ENCODE measurements at places on chromosomes 13 and 19.

DNA sequence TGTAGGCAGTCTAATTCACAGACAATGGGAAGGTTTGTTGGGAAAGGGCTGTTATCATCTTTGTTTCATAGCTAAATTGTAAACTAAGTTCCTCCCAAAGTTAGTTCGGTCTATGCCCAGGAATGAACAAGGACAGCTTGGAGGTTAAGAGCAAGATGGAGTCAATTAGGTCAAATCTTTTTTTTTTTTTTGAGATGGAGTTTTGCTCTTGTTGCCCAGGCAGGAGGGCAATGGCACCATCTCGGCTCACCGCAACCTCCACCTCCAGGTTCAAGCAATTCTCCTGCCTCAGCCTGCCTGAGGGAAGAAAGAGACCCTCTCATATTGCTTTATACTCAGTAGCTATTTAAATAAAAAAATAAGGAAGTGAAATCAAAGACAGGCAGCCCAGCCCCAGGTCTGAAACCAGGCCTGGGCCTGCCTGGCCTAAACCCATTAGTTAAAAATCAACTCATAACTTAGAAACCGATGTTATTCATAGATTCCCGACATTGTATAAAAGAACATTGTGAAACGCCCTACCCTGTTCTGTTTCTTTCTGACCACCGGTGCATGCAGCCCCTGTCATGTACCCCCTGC is 297.4 kb upstream of the SGCG start:
- DNase-seq: no peak

DNA sequence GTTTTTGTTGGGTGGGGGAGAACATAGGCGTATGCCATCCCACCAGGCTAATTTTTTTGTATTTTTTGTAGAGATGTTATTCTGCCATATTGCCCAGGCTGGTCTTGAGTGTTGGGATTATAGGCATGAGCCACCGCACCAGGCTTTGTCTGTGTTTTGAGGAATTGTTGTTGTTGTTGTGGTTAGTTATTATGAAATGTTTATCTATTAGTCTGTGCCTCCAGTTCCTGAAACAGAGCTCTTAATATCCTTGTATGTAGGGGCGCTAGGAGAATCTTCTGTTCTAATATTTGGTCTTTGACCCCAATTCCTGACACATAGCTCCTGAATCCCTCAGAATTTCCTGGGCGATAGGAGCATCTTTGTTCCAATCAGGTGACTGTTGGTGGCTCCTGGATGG is 5.6 kb upstream of the LATS2 start:
- DNase-seq: no peak

DNA sequence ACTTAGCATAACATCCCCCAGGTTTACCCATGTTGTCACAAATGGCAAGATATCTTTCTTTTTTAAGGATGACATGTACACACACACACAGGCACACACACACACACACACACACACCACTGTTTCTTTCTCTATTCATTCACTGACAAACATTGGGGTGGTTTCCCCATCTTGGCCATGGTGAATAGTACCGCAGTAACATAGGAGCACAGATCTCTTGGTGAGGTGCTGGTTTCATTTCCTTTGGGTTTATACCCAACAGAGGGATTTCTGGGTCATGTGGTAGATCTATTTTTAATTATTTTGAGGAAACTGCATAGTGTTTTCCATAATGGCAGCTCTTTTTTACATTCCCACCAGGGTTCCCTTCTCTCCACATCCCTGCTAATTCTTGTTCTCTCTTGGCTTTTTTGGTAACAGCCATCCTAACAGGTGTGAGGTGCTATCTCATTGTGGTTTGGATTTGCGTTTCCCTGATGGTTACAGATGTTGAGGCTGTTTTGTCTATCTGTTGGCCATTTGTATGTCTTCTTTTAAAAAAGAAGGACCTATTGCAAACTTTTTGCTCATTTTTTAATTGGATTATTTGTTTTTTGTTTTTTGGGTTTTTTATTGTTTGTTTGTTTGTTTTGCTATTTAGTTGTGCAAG is 251.7 kb upstream of the IRS2 start:
- no peak for DNase-seq

DNA sequence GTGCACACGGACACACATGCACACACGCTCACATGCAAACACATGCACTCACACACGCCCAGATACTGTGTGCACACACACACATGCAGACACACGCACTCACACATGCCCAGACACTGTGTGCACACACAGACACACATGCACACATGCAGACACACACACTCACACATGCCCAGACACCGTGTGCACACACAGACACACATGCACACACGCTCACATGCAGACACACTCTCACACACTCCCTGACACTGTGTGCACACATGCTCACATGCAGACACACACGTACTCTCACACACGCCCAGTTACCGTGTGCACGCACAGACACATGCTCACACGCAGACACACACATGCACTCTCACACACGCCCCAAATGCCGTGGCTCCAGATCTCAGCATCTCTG is 137.2 kb upstream of the MCF2L start:
- no peak for DNase-seq

DNA sequence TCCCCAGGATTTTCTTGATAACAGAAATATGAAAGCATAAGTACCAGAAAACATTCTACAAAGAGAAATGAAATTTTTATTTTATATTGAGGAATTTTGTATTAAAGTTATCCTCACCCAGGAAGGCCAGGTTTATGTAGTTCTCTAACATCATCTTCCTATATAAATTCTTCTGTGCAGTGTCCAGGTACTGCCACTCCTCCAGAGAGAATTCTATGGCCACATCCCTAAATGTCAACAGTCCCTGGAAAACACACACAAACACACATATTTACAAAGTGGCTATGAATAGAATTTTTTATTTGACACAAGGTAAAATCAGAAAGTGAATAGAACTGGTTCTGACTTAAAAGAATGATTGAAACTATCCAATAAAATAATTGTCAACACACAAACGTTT is 110.5 kb upstream of the ZNF91 start:
- DNase-seq: no peak

DNA sequence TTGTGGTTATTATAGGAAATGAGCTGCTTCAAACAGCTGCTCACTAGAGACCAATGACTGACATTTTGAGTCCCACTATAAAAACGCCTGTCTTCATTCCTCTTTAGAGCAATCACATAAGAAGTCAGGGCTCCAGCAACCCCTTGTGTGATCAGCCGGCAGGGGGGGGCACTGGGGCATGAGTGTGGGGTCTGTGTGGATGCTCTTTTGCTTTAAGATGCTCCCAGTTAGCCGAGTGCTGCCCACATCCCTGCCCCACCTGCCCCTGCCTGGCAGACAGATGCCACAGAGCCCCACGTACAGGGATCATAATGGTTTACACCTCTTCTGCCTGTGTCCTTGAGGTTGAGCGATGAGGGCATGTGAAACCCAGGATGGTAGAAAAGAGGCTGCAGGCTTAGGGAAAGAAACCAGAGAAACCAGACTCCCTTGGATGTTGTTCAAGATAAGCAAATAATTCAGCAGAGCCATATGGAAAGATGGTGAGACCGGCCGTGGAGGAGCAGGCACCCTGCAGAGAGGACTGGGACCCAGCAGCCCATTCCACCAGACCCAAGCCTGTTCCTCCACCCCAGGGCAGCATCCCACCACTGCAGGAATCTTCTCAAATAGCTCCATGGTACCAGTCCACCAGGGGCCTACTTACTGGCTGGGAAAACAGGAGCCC is 55.4 kb downstream of the CHST8 start:
- no peak for DNase-seq

DNA sequence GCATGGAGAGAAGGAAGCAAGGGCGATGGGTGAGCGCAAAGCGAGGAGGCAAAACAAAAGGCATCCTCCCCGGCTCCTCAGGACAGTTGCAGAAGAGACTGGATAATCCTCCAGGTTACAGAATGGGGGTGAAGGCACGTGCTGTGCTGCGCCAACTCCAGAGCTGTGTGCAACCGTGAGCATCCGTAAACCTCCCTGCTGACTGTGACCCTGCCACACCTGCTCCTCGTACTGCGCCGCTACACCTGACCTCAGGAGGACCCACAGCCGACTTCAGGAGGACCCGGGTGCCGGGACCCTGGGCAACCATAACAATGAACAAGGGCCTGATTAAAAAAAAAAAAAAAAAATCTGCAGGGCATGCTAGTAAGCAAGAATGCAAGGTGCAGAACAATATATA is 68.7 kb downstream of the SLC7A1 start:
- DNase-seq: no peak

DNA sequence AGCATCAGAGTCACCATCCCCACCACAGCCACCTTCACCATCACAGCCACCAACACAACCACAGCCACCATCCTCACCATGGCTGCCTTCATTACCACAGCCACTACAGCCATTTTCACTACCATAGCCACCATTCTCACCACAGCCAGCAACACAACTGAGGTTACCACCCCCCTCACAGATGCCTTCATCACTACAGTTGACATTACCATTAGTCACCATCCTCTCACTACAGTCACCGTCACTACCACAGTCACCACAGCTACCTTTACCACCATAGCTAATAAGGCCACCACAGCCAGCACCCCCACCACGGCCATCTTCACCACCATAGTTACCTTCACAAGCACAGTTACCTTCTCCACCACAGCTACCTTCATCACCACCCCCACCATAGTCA is 269.6 kb downstream of the DNAJC15 start:
- no peak for DNase-seq

GRCh38 chr13:35630551-35631275 is 154.2 kb upstream of the MAB21L1 start:
- DNase-seq: no peak

DNA sequence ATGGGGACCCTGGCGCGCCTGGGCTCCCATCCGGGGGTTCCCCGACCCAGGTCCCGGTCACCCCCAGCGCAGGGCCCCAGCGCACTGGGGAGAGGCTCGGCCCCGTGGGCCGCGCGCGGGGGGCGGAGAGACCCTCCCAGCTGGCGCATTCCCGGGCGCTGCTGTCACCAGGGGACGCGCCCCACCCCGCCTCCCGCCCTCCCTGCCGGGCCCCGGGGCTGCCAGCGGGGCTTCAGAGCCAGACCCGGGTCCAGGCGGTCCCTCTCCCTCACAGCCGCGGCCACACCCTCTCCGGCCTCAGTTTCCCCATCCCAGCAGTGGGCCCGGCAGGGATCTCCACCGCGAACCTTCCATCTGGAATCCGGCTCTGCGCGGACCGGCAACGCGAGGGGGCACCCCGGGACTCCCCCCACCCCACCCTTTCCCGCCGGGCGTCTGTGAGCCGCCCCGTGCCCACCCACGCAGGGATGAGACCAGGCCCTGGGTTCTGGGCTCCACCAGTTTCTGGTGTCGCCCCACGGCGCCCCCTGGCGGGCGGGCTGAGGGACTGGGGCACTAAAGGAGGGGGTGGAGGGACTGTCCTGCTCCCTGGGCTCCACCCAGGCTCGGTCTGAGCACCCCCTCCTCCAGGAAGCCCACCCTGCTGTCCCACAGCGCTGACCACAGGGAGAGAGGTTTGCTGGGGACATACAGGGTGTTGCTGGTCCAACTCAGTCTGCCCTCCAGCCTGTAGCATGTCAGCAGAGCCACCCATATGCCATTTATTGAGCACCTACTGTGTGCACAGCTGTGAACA is 878 bp upstream of the ADAMTSL5 start:
- DNase-seq: no peak
